ENCODE measurements at places on chromosomes 11 and 22. TPM values are rescaled to one million over a fixed set of nuclear protein-coding genes. Genes with fewer than 3 reads are reported as not detected.

- DNase-seq = no peak
Observed at GRCh38 chr11:116118138-116118470, 613.9 kb upstream of the CADM1 start.

The CCDC157 gene
- 6.5 TPM for total RNA-seq

- DNase-seq = peak; percentile 69
Observed at GRCh38 chr11:69101115-69101791, 52.5 kb downstream of the TPCN2 start.

GRCh38 chr11:129888451-129888850 is 6.9 kb downstream of the NFRKB start:
- no peak for DNase-seq

- no peak for DNase-seq
Observed at GRCh38 chr22:22703203-22703570, 58.8 kb downstream of the GGTLC2 start.

The PRAME gene
- 1.5 TPM for total RNA-seq

GRCh38 chr11:119853581-119854360 is 124.8 kb upstream of the NECTIN1 start:
- no peak for DNase-seq

DNA sequence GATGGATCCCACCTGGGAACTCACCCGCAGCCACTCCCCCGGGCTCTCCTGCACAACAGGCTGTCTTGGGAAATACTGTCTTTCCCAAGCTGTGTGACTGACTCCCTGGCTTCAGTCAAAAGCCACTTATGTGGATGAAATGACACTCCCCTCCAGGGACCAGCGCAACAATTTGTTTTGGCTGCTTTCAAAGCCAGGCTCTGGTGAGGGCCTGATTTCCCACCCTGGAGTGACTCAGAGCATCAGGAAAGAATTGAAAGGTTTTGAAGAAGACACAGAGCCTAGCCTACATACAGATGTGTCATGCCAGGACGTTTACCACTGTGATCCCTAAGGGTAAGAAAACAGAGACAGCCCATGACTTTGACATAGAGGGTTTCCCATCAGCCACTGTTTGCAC is 550.5 kb downstream of the MIAT start:
- no peak for DNase-seq

The CABP2 gene
- total RNA-seq = not detected

DNA sequence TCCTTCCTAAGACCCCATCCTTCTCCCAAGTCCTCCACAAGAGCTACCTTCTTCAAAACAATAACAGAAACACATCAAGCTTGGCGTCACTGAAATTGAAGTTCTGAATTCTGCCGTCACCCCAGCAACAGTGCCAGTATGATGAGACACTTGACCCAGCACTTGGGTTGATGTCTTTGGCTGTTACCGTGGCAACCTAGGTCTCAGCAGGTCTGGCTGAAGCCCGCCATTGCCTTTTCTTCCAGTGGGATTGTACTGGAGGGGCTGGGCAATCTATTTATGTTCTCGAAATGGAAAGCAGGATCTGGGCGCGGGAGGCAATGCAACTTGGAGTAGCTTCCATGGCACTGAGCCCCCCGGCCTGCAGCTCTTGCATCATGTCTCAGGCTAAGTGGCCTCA is 23.8 kb downstream of the NPTXR start:
- no peak for DNase-seq

GRCh38 chr11:35029979-35030682 is 108.8 kb upstream of the CD44 start:
- DNase-seq = no peak

DNA sequence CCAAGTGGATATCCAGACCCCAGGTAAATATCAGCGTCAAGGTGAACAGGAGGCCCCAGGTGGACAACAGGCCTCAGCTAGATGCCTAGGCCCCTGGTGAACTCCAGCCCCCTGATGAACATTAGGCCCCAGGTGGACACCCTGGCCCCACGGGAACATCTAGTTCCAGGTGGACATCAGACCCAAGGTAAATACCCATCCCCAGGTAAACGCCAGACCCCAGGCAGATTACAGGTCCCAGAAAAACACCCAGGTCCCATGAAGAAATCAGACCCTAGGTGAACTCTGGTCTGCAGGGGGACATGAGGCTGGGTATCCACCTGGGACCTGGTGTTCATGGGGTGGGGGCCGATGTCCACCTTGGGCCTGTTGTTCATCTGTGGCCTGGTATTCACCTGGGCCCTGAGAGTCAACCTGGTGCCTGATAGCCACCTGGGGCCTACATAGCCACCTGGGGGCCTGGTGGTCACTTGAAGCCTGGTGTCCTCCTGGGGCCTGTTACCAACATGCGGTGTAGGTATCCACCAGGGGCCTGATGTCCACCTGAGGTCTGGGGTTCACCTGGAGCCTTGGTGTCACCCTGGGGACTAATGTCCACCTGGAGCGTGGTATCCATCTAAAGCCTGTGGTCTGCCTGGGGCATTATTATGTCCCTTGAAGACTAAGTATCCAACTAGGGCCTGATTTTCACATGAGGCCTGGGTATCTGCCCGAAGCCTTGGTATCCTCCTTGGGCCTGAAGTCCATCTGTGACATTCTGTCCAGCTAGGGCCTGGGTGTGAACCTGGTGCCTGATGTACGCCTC is 56.8 kb upstream of the SEPTIN5 start:
- no peak for DNase-seq

The GNG3 gene
- 0.40 TPM for total RNA-seq

- DNase-seq = no peak
Observed at GRCh38 chr11:72721689-72722049, 30.5 kb downstream of the ARAP1 start.

DNA sequence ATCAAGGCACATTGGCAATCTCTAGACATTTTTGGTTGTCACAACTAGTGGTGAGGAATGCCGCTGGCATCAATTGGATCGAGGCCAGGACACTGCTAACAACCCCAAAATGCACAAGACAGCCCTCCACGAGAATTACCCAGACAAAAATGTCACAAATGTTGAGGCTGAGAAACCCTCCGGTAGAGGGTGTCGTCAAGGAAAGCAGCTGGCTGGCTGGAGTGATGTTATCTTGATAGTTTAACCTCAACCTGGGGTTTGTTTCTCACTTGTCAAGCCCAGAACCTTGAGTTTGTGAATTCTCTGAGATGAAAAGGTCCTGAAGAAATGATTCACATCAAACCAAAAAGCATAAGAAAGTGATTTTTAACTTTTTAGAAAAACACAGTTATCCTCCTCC is 21.1 kb upstream of the TMPRSS13 start:
- DNase-seq = peak; percentile 40

DNA sequence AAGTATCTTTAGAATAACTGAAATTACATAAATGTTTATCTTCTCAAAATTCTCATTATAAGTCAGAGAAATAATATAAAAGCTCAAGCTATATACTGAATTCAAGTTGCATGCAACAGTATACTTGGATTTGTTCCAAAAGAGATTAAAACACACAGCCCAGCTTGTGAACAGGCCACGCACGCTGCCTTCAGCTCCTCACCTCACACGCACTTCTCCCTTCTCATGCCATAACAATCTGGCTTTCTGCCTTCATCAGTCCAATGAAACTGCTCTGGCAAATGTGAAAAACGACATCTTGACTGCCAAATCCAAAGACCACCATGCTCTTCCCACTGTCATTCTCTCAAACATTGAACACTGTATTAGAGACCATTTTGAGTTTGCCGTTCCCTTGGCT is 22.1 kb downstream of the ATP6V1E1 start:
- DNase-seq = no peak

GRCh38 chr22:50176850-50177536 is 6.5 kb downstream of the PANX2 start:
- DNase-seq = no peak

- no peak for DNase-seq
Observed at GRCh38 chr22:44002997-44003396, 21.1 kb upstream of the PARVB start.

DNA sequence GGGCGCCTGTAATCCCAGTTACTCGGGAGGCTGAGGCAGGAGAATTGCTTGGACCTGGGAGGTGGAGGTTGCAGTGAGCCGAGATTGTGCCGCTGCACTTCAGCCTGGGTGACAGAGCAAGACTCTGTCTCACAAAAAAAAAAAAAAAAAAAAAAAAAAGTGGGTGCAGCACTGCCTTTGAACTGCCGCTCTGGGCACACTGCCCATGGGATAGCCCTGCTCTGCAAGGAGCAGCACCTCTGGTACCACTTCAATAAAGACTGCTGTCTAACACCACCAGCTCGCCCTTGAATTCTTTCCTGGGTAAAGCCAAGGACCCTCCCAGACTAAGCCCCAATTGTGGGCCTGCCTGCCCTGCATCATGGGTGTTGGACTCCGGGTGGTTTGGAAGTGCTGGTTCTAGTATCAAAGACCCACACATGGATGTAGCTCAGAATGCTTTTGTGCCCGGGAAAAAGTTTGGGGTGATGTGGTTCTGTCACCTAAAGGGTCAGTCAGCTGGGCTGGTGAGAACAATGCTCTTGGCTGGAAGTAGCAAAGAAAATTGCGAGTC is 444.3 kb downstream of the TBC1D22A start:
- DNase-seq = no peak

The CCDC188 gene
- total RNA-seq = 0.83 TPM

DNA sequence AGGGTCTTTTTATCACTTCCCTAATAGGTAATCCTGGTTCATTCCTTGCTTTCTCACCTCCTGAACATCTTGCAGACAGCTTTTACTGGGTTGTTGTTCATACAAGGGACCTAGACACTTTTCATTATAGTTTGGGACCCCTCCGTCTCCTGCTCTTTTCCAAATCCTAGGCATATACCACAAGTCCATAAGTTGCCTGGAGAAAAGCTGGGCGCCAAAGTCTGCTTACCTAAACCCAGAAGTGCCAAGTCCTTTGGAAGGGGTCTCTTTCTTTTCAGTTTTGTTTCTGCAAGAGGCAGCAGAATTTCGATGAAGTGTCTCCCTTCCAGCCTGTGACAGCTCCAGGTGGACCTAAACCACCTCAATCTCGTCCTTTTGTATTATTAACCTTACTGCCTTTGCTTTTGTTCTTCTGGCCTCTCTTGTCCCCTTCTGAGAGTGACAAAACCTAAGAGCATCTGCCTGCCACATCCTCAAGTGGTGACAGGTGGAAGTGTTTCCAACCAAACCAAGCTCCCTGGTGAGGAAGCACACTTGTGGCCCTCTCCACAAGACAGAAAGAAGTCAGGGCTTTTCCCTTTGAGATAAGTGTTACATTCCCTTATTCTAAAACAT is 19.5 kb upstream of the P2RY6 start:
- DNase-seq = no peak

The FADD gene
- total RNA-seq = 32.7 TPM

The NAV2 gene
- 5.3 TPM for total RNA-seq
